ENCODE measurements at places on chromosomes 16 and 17.

GRCh38 chr16:11783319-11784037, 13.6 kb downstream of the ZC3H7A start:
- DNase-seq = peak; percentile 33

- DNase-seq = peak; percentile 23
These were observed at the start of gene FZD2 for GRCh38 chr17:44556832-44557606. Gene FZD2, plus strand, starts transcription at chr17:44557484. Its CDS starts 205 bp downstream, at chr17:44557689.

- DNase-seq = no peak
These were observed 10.7 kb downstream of the PROCA1 start for GRCh38 chr17:28700830-28701492.

DNA sequence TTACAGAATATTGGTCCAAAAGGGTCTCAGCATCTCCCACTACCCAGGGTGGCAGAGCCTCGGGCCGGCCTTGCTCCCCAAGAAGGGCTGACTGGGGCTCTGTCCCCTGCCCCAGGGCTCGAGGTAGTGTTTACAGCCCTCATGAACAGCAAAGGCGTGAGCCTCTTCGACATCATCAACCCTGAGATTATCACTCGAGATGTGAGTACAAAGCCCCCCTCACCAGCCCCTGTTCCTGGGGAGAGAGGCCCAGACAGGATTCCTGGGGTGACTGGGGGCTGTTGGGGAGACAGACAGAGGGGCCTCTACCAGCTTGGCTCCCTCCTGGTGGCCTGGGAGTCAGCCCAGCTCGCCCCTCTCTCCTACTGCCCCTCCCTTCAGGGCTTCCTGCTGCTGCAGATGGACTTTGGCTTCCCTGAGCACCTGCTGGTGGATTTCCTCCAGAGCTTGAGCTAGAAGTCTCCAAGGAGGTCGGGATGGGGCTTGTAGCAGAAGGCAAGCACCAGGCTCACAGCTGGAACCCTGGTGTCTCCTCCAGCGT, 6.1 kb upstream of the NLRC5 start:
- no peak for DNase-seq

- no peak for DNase-seq
These were observed 29.3 kb downstream of the PRSS54 start for GRCh38 chr16:58265480-58266052.

DNA sequence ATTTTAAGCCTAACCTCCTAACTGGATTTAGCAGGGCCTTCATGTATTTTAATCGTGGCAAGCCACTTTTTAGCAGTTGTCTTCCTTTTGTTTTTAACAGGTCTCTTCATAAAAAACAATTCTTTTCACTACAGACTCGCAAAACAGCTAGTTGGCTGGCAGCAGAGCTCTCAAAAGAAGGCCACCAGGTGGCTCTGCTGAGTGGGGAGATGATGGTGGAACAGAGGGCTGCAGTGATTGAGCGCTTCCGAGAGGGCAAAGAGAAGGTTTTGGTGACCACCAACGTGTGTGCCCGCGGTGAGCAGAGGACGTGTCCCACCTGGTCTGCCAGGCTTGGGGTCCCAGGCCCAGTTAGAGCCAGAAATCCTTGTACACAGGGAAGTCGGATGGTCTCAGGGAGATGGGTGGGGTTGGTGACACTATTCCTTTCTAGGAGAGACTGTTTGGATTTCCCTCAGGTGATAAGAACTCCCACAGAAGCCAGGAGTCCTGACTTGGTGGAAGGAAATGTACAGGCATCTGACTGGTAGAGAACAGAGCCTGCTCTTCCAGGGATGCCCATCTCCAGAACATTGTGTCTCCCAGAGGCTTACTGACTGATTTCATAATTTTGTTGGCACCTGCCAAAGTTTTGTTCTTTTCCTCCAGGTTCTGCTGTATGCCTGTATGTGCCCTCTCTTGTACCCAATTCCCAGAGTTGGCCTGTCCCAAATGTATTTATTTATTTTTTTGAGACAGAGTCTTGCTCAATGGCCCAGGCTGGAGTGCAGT, 14.9 kb upstream of the DDX19A start:
- no peak for DNase-seq

- no peak for DNase-seq
These were observed 9.8 kb upstream of the JUP start for GRCh38 chr17:41796121-41796895.

DNA sequence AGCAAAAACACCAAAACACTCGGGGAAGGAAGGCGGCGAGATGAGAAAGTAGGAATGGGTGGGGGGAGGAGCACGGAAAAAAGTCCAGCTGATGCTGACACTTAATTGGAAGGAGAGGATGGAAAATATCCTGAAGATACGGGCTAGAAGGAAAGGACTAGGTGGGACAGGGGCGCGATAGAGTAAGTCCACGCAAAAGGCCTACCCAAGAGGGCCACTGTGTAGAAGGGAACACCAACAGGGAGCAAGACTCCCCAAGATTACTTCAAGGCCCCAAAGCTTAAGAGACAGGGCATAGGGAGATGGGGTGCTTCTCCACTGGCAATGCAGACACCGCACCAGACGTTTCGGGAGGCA, 736 bp downstream of the APPBP2 start:
- DNase-seq = no peak

DNA sequence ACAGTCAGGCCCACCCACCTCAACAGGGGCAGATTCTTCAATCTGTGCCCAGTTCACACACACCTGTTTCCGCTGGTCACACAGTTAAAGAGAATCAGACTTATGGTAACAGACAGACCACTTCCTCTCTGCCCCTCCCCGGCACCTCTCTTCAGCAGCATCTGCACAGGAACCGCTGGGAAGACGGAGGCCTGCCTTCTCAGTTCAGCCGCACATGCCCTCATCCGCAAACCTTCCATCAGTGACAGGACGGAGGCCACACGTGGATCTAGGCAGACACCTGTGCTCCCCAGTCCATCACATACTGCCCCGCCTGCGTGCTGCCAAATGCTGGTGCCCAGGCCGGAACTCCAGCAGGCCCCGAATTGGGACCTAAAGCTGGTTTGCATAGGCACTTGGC, 10.3 kb downstream of the PHB1 start:
- no peak for DNase-seq

GRCh38 chr16:5019775-5020174, 14.0 kb downstream of the NAGPA start:
- no peak for DNase-seq

GRCh38 chr17:28001149-28001548, 41.3 kb upstream of the NLK start:
- no peak for DNase-seq

DNA sequence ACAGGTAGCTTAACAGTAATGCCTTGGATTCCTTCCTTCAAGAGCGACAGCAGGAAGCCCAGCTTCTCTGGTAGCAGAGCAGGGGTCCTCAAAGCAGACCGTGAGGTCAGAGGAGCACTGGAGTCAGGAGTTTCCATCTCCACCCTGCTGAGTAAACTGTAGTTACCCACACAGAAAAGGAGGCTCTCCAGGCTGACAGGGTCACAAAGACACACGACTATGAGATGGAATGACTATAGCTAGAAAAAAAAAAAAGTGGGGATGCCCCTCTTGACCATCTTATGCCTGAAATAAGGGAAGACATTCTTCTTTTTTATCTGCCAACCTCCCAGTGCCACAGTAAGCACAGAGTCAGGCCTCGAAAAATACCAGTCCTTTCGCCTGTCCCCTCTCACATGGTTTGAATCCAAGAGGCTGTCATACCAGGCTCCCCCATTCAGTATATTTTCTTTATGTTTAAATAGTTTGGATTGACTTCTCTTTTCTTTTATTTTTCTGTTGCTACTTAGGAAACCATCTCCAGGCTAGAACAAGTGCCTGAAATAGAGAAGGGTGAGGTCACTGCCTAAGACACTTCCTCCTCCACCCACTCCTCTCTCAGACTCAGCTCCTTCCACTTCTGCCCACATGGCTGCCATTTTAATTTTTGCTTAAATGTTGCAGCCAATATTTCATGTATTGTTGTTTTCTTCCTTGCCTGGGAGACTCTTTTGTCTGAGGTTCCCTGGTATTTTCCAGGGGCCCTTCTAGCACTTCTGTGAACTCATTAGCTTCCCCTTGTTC, 707.4 kb downstream of the MAF start:
- no peak for DNase-seq

- DNase-seq = no peak
These were observed 60.4 kb downstream of the MYOCD start for GRCh38 chr17:12726131-12726530.

DNA sequence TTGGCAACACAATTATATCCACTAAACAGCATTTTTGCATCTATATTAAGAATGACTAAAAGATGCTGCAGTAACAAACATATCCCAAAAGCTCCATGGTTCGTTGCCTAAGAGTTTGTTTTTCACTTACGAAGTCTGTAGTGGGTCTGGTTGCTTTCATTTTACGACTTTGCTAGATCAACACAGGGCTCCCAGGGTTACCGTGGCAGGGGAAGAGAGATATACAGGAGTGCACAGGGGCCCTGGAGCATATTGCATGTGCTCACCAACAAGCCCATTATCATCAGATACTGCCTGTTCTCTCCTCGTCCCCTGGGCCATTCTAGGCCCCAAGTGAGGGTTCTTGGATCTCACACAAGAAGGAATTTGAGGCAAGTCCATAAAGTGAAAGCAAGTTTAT, 3.1 kb upstream of the MMP2 start:
- no peak for DNase-seq

DNA sequence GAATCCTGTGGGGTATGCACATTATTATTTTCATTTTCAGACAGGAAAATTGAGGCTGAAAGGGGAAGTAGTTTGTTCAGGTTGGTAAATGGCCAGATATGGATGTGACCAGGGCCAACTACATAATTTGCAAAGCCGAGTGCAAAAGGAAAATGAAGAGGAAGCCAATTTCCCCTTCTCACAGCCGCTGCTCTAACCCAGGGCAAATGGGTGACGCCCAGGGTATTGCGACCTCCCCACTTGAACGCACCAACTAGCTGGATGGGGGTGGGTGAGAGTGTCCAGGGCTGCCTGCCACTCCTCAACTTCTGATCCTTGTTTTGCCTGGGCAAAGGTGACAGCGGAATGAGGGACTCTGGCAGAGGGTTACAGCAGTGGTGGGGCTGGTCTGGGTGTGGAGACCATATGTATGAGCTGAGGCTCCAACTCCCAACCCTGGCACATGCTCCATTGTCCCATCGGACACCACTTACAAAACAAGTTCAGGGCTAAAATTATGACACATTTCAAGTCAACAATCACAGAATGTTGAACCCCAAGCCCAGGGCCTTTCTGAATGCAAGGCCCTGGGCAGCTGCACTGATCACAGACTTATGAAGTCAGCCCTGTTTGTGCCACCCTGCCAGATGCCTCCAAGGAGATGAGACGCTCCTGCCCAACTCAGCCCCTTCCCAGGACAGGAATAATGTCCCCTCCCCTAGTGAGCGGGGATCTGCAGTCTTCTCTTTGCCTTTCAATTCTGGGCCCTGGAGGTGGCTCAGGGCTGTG, 1.7 kb downstream of the ANKRD40CL start:
- DNase-seq = no peak

GRCh38 chr16:576197-576822, 6.5 kb downstream of the PIGQ start:
- DNase-seq = no peak

- no peak for DNase-seq
These were observed at the start of gene SMTNL2 for GRCh38 chr17:4584101-4584916. Gene SMTNL2, plus strand, starts transcription at chr17:4584529. Its CDS starts 77 bp downstream, at chr17:4584606.

DNA sequence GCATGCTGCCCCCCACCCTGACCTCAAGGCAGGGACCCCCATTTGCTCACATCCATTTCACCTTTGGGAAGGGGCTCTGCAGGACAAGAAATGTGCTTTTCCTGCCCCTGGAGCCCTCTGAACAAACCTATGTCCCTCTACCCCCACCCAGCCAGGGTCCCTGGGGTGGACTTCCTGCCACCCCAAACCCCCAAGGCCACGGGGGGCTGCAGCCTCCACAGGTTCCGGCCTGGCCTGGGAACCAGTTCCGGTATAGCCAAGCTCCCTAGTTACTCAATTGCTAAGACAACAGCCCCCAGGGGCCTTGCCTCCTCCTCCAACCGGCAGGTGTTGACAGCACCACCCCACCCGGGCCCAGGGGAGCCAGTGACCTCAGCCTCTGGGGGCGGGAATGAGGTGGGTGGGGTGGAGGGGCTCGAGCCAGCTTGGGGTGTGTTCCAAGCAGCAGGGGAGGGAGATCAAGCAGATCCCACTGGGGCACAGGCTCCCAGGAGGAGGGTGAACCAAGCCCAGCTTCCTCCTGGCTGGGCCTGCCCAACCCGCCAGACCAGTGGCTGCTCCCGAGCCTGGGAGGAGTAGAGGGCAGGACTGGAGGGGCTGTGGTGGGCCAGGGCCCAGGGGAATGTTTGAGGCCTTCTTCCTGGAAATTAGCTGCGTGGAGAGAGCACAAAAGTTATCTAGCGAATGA, 6.6 kb downstream of the PNMT start:
- DNase-seq = no peak

- DNase-seq = no peak
These were observed 888 bp downstream of the ACSM5 start for GRCh38 chr16:20410121-20410723.

DNA sequence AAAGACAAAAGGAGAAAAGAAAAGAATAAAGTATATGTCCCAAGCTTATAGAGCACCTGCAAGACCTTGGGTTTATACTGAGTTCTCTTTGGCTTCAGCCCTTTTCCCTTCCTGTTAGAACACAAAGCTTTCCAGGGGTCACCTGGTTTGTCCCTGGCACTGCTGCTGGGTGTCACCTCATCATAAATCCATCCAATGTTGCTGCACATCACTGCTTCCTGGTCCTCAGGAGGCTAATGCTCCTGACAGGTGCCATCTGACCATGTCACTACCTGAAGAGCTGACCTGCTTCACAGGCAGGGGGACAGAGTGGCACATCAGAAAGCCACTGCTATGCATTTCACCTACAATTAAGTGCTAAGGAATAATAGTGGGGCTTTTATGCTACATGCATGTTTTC, 164.6 kb upstream of the ELAC2 start:
- DNase-seq = no peak

DNA sequence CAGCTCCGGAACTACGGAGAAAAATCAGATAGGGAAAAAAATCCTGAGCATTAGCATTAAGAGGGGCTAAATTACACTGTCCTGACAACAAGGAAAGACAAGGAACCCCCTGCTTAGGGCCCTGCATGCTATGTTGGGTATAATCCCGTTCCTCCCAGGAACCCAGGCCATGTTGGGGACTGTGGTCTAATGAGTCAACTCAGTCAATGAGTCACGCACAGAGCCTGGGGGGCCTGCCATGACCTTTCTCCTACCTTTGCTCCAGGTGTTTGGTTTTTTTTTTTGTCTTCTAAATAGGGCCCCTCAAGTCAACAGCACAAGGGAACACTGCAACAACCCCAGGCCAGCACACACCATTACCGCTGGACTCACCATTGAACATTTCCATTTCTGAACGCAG, 8.9 kb upstream of the ZNF200 start:
- DNase-seq = no peak

Data from activated T-cell treated with anti-CD3 and anti-CD28 coated beads for 24 hours (primary cell).